ENCODE measurements at places on chromosomes 1 and 21.

GRCh38 chr1:178092878-178093493 is 918 bp upstream of the RASAL2 start:
- DNase-seq, result no peak

- DNase-seq, result no peak
These were observed 61.2 kb upstream of the MAP10 start for GRCh38 chr1:232743999-232744398.

- DNase-seq, result no peak
These were observed 585.8 kb upstream of the ZRANB2 start for GRCh38 chr1:71666609-71667008.

GRCh38 chr21:37266515-37267221 is 466 bp downstream of the VPS26C start:
- peak; percentile 18 for DNase-seq

GRCh38 chr1:6570100-6570499 is 9.7 kb upstream of the ZBTB48 start:
- DNase-seq, result no peak
